Naive thymus-derived CD4-positive, alpha-beta T cell (primary cell): ENCODE measurements at places on chromosomes 2 and 18.

DNA sequence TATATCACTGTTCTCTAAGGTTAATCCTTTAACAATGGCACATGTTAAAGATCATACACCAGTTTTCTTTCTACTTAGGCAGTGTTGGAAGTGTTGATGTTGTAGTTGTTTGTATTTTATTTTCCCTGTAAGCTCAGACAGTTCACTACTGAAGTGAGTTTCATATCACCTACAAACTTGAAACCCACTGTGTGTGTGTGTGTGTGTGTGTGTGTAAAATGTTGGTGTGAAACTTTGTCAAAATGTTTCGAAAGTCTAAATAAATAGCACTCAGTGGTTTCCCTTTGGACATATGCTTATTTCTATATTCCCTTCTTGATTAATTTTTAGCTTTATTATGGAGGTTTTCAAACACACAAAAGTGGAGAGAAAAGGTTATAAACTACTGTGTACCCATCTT is 79.8 kb upstream of the CAVIN2 start:
- DNase-seq = no peak

DNA sequence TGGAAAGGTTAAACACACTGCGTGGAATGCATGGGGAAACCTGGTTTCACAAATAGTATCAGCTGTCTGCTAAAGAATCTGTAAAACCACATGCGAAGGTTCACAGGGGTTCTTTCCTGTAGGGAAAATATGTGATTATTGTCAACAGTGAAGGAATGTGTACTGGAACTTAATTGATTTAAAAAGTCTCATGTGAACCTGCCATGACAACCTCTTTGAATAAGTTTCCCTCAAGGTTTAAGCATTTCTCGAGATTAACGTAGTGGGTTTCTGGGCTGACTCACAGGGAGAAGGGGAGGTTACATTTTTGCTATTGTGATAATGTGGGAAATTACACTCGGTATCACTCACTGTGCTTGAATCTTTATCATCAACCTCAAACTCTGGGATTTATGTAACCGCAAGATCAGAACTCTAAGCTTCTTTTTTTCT is 28.2 kb upstream of the IL1R1 start:
- no peak for DNase-seq

DNA sequence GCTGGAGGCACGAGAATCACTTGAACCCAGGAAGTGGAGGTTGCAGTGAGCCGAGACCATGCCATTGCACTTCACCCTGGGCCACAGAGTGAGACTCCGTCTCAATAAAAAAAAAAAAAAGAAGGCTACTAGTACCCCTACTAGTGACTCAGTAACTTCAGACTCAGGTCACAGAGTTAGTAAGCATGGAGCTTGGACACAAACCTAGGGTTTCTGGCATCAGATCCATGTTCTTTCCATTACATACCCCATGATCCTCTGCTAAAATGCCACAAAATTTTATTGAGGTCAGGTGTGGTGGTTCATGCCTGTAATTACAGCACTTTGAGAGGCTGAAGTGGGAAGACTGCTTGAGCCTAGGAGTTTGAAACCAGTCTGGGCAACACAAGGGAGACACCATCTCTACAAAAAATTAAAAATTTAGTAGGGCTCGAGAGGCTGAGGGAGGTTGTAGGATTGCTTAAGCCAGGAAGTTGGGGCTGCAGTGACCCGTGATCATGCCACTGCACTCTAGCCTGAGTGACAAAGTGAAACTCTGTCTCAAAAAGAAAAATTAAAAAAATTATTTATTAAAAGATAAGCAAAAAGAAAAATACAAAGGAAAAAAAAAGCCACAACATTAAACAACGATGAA is 45.1 kb downstream of the DHX57 start:
- DNase-seq = no peak

DNA sequence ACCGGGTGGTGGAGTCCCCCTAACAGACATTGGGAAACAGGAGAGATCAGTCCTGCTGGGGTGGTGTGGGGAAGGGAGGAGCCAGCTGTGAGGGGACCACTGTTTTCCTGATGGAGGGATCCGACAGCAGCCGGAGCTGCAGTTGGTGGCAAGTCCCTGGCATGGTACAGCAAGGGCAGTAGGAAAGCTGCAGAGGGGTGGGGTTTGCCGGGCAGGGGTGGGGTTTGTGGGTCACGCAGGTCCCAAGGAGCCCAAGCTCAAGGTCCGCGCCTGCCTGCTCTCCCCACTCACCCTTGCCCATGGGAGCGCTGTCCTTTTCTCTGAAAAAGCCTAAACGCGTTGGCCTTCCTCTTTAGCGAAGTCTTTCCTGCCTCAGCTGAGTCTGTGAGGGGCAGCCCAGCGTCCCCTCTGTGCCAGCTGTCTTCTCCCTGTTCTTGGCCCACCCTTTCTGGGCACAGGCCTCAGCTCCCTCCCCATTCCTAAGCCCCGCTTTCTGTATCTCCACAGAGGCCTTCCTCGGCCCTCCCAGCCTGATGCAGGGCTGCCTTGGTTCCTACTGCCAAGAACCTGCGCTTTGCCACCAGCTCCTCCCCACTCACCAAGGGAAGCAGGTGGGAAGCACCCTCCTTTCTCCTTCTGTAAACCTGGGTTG is 29.3 kb upstream of the INHBB start:
- no peak for DNase-seq

GRCh38 chr2:215966951-215967350 is 46.4 kb downstream of the MREG start:
- no peak for DNase-seq

GRCh38 chr2:232931636-232932035 is 61.6 kb downstream of the SNORC start:
- DNase-seq = no peak

DNA sequence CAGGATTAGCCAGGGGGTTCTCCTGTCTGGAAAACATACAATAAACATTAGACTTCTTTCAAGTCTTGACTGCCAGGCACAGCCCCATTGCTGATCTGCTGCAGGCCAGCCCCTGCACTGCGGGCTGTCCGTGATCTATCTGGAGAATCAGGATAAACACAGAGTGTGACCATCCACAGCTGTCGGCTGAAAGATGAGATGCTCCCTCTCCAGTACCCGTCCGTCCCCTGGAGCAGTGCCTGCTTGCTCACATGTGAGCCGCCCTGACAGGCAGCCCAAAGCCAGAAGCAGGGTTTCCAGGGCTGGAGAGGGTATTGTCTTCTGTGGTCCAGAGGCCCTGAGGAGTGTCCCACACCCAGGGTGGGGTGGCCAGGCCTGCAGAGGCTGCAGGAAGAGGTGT is 46.1 kb upstream of the FOSL2 start:
- no peak for DNase-seq

DNA sequence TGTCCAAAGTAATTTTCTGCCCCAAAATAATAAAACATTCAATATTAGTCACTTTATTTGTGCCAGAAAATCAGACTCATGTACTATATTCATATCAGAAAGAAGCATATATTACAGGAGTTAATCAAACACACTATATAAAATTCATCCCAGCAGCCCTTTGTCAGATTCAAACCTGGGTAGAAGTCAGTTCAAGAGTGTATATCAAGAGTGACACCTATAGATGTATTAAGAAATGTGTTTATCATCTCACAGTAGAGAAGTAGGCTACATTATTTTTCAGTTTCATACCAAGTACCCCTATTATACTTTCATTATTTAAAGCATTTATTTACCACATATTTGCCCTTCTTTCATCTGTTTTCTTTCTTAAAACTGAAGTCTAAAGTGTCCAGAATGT is 193.2 kb upstream of the DDX18 start:
- no peak for DNase-seq
